ENCODE measurements at places on chromosomes 6 and 20.
A peak's percentile ranks its signal among the peaks of the same experiment; 100 is the strongest.

- DNase-seq = peak; percentile 57
These were observed 57.4 kb downstream of the DTD1 start for GRCh38 chr20:18645196-18645745.

DNA sequence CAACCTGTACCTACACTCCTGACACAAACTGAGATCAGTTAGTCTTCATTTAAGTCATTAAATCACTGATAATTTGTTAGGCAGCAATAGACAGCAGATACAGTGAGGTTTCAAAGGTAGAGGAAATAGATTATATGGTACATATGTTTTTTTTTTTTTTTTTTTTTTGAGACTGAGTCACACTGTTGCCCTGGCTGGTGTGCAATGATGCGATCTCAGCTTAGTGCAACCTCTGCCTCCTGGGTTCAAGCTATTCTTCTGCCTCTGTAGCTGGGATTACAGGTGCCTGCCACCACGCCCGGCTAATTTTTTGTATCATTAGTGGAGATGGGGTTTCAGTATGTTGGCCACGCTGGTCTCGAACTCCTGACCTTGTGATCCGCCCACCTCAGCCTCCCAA, 38.2 kb upstream of the KIF13A start:
- DNase-seq = no peak

DNA sequence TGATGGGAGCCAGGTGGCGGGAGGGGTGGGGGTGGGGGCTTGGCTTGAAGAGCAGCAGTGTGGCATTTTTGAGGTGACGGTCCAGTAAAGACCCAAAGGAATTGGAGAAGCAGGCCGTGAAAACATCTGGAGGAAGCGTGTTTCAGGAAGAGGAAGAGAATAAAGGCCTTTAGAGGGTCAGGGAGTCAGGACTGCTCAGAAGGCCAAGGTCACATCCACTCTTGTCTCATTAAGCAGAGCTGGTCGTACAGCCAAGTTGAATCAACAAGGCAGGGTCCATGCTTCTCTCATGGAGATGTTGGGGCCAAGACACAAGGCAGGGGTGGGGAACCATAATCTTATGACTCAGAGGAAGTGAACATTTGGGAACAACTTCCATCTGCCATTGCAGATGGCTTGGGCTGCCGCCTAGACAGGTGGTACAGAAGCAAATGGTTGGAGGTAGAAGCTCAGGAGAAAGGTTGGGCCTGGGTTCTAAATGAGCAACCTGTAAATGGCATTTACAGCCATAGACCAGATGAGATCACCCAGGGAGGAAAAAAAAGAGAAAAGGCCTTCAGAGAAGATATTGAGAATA, 179.6 kb downstream of the TTLL2 start:
- no peak for DNase-seq

DNA sequence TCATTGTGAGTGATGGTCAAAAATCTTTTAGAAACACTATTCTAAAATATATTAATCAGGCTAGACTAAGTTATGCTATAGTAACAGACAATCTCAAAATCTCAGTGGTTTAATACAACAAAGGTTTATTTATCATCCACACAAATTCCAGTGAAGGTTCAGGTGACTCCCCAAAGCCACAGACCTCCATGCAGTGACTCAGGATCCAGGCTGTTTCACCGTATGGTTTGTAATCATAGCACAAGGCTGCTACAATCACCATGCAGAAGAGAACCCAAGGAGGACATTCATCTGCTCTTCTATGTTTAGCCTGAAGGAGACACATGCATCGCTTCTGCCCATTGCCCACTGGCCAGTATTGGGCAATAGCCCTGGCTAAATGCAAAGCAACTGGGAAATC, 46.2 kb downstream of the BFSP1 start:
- DNase-seq = peak; percentile 16

DNA sequence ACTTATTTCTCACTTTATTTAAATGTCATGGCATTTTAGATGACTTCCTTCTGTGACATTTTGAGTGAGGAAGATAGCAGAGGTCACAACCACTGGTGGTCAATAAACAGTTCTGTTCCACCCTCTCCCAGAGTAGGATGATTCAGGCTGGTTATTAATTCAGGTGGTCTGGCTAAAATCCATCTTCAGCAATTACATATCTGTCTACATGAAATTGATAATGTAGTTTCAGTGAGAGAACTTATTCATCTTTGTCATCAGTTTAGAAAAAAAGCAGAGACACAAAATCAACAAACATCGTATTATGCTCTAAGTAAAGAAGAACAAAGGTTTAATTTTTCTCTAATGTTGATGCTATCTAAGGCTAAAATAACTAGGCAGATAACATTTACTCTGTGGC, 525.5 kb downstream of the TENT5A start:
- no peak for DNase-seq

- peak; percentile 48 for DNase-seq
These were observed 16.6 kb upstream of the TRIM27 start for GRCh38 chr6:28940294-28940857.

DNA sequence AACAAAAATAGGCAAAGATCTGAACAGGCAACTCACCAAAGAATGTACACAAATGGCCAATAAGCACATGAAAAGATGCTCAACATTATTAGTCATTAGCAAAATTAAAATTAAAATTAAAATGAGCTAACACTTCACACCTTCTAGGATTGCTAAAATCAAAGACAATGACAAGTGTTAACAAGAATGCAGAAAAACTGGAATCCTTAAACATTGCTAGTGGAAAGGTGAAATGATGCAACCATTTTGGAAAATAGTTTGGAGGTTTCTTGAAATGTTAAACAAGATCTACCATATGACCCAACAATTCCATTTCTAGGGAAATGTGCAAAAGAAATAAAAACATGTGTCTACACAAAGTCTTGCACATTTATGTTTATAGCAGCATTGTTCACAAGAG, 75.5 kb upstream of the DST start:
- DNase-seq = no peak

GRCh38 chr20:49187330-49187850, 744 bp downstream of the STAU1 start:
- no peak for DNase-seq

DNA sequence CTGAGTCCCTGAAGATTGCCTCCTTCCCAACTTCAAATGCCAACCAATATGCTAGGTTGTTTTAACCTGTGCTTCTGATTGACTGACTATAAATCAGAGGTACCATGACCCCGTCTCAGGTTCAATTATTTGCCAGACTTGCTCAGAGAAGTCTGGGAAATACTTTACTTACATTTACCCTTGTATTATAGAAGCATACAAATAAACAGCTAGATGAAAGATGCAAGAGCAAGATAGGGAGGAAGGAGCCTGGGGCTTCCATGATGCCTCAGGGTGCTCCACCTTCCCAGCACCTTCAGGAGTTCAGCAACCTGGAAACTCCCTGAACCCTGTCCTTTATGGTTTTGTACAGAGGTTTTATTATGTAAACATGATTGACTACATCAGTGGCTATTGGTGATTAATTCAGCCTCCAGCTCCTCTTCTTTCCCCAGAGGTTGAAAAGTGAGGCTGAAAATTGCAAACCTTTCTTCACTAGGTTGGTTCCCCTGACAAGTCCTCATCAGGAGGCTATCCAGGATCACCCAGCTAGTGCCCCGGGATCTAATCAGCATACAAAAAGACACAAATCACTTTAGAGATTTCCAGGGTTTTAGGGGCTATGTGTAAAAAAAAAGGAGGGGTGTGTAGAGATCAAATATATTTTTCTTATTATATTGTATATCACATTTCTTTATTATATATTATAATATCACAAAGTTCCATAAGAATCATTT, 547.7 kb downstream of the EPM2A start:
- DNase-seq = no peak

- no peak for DNase-seq
These were observed 111.9 kb downstream of the DNAH8 start for GRCh38 chr6:38827024-38827423.

- no peak for DNase-seq
These were observed 24.2 kb downstream of the EDN3 start for GRCh38 chr20:59324521-59325141.

DNA sequence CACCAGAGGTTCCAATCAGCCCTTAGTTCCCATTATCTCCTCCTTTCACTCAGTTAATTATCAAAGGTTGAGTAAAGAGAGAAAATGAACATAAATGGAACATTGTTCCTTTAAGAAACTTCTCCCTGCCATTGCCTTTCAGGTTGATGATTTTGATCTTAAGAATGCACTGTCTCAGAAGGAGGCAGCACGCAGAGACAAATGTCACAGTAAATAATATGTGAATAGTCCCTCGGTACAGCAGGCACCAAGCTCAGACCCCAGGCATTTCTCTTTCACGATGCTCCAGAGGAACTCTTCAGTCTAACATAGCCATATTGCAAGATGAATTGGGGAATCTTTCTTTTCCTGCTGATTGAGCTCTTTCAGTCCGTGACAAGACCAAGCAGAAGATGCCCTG, 435.3 kb upstream of the SPTLC3 start:
- DNase-seq = no peak

DNA sequence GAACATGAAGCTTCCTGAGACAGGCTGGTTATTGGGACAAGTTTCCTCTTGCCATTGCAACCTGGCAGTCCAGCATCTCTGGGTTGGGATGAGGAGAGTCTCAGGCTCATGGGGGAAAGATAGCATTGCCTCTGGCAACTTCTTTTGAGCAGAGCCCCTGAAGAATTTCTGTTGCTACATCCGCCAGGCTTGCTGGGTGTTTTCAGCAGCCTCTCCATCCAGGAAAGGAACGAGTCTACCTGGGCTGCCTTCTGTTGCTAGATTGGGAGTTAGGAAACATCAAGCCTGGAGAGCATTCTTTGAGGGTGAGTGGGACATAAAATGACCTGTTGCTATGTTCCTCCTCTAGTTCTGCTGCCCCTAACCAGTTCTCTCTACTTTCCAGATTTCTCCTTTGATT, 313.5 kb downstream of the RFPL4B start:
- DNase-seq = no peak

- DNase-seq = no peak
These were observed 91.5 kb downstream of the HTR1B start for GRCh38 chr6:77371748-77372147.

- DNase-seq = no peak
These were observed 48.6 kb downstream of the DTNBP1 start for GRCh38 chr6:15614277-15614676.

GRCh38 chr20:25058847-25059810, 1.2 kb upstream of the ACSS1 start:
- DNase-seq = no peak

DNA sequence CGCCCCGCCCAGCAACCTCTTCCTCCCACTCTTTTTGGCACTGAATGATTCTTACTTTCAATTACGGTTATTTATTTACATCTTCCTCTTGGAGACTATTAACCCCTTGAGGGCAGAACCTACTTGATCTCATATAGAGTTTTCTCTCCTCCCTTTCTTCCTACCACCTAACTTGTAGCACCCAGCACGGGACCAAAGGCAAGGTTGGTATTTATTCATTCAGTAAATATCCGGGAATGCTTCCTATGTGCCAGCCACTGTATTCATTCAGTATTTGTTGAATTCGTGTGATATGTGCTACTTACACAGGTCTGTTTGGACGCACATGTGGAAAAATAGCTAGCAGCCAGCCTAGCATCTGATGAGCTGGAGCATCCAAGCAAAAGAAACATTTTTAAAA, 1.3 kb upstream of the CNKSR3 start:
- no peak for DNase-seq

- DNase-seq = peak; percentile 42
These were observed 526 bp downstream of the SULF2 start for GRCh38 chr20:47784599-47785310.

- DNase-seq = no peak
These were observed 296.4 kb downstream of the HACE1 start for GRCh38 chr6:104563306-104563705.

DNA sequence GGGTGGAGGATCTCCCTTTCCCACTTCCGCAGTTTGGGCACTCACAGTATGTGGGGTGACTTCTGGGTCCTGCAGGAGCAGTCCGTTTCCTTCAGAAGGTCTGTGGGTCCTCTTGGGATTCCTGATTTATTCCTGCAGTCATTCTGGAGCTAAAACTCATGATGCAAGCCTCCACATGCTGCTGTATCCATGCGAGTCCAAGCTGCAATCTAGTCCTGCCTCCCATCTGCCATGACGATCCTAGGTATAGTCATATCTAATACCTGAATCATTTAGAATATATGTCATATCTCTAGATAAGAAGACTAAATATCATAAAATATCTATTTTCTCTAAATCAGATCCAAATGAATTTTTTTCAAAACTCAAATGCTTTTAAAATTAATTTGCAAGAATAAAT, 103.4 kb upstream of the AHI1 start:
- no peak for DNase-seq

DNA sequence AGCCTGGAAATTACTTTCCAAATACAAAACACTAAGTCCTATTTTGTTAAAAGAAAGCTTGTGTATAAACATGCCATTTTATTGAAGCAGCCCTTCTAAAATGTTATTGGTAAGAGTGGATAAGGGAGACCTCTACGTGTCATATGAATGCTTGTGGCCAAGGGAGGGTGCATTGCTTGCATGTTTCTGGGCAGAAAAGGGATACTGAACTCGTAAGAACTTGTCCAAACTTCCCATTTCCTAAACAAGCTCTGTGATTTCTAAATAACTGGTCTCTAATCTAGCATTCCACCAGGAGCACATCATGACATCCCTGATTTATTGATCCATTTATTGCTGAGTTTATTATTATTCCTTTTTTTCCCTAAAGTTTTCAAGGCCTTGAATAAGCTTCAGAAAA, 474.1 kb downstream of the CD109 start:
- peak; percentile 93 for DNase-seq

GRCh38 chr6:47237196-47237595, 72.5 kb downstream of the TNFRSF21 start:
- no peak for DNase-seq

GRCh38 chr6:36860126-36860525, 14.5 kb downstream of the PPIL1 start:
- DNase-seq = no peak

GRCh38 chr20:50729901-50730764, 1.2 kb upstream of the PARD6B start:
- DNase-seq = no peak

- peak; percentile 20 for DNase-seq
These were observed 54.0 kb downstream of the PIGU start for GRCh38 chr20:34622821-34623451.

DNA sequence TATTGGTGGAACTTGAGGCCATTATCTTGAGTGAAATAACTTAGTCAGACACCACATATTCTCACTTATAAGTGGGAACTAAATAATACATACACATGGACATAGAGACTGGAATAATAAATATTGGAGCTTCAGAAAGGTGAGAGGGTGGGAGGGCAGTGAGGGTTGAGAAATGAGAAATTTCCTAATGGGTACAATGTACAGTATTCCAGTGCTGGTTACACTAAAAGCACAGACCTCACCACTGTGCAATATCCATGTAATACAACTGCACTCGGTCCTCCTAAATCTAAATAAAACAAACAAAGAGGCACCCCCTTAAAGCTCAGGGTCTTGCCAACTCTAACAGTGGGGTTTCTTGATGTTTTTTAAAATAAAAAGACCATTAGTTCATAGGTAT, 53.2 kb downstream of the IGF2R start:
- no peak for DNase-seq

DNA sequence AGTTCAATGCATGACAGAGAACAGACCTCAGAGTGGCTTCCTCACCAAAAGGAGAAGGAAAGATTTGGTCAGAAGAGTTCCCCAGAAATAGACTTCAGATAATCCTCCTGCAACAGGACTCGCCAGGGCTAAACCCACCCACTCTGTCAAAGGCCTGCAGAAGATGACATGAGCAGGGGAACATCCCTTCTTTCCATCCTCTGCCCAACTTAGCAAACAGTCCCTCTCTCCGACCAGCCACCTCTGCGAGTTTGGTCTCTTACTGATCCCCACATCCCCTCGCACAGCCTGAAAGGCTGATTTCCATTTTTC, 7.5 kb downstream of the NFATC2 start:
- DNase-seq = no peak

- peak; percentile 54 for DNase-seq
These were observed 89.6 kb upstream of the ADGRF1 start for GRCh38 chr6:47131773-47132172.

Measured in amniotic epithelial cell (primary cell).